ENCODE measurements at places on chromosomes 5 and 9. TPM values are rescaled to one million over a fixed set of nuclear protein-coding genes. Genes with fewer than 3 reads are reported as not detected.

Gene KIAA0825
- total RNA-seq = 9.5 TPM

Gene ECM2
- 2.6 TPM for total RNA-seq

Gene MBLAC2
- 5.5 TPM for total RNA-seq

Gene CDK7
- total RNA-seq = 91.1 TPM

Gene ADGRV1
- total RNA-seq = under 0.01 TPM
